ENCODE measurements at places on chromosomes 1 and 21.

- DNase-seq = no peak
Observed at GRCh38 chr1:50973875-50974617, 4.0 kb downstream of the CDKN2C start.

GRCh38 chr1:66438501-66438900, 95.5 kb upstream of the SGIP1 start:
- DNase-seq = no peak

- no peak for DNase-seq
Observed at GRCh38 chr1:100178091-100178490, at the start of gene LRRC39. Gene LRRC39, minus strand, starts transcription at chr1:100178256. Its CDS starts 9,740 bp downstream, at chr1:100168516.

DNA sequence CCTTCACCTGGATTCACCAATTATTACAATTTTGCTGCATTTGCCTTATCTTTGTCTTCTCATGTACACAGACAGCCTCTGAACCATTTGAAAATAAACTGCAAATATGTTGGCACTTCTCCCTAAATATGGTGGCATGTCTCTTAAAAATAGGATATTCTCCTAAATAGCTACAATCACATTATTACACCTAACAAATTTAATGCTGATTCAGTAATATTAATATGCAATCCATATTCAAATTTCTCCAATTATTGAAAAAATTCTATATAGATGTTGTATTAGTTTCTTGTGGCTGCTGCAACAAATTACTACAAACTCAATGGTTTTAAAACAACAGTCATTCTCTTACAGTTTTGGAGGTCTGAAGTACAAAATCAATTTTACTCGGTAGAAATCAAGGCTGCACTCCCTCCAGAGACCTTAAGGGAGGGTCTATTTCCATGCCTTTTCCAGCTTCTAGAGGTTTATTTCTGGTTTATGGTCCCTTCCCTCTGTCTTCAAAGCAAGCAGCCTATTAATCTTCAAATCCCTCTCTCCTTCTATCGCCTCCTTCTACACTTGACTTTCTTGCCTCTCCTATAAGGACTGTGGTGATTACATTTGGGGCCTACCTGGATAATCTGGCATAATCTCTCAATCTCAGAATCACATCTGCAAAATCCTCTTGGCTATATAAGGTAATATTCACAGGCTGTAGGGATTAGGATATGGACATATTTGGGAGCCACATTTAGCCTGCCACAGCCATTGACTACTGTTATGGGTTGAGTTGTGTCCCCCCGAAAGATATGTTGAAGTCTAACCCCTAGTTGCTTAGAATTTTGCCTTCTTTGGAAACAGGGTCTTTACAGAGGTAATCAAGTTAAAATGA, 52.5 kb upstream of the BOLA1 start:
- no peak for DNase-seq

DNA sequence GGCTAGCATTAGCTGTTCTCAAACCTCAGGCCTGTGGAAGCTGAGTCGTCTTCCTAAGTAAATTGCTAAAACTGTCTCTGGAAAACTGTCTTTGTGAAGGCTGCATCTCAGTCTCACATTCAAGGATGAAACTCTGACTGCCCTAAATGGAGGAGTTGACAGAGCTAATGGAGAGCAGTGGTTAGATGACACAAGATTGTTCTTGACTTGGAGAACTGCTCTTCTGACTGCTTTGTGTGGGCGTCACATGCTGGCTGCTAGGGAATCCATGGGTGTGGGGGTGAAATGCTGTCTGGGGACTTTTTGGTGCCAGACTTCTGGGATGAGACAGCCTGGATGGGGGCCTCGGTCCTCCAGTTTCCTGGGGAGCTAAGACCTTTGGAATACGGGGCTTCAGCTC, 24.5 kb upstream of the TSPAN2 start:
- DNase-seq = no peak

GRCh38 chr1:204478921-204479320, 15.7 kb downstream of the PIK3C2B start:
- DNase-seq = no peak

DNA sequence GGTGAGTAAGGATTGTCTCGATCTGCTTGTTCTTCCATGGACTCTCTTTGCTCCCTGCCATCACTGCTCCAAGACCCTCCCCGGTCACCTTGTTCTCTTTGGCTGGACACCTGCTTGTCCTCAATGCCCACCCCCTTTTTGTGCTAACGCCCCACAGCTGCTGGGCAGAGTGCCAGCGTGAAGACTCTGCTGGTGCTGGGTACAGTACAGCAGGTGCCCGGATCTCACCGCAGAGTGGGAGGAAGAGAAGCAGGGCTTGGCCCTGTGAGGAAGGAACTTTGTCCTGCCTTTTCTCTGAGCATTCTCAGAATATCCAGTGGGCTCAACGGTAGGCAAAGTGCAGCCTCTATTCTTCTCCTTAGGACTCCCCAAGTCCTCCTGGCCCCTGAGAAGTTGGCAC, 90.1 kb downstream of the PLXNA2 start:
- DNase-seq = no peak

DNA sequence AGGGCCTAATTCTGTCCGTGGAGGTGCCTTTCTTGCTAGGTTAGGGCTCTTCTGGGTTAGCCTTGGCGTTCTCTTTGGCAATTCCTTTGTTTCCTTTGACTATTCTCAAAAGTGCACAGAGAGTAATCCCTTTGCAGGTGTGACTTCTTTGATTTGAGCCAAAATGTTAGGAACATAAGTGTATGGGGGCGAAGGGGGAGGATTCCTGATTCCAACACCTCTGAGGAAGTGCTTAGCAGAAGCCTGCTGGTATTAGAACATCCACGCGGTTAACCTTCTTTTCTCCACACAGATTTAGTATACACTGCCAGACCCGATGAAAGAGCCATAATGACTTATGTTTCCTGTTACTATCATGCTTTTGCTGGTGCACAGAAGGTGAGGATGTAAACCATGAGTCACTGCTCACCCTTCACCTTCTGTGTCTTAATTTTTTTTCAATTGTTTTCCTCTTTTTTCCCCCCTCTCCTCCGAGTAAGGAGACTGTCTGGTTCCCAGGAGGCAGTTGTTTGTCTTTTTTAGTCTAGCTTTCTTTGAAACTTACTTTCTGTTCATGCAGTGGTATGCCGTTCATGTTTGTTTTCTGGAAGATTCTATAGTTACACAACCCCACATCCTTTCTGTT, 48.0 kb downstream of the ACTN2 start:
- DNase-seq = no peak

GRCh38 chr1:219928791-219929118, 398 bp upstream of the SLC30A10 start:
- no peak for DNase-seq

DNA sequence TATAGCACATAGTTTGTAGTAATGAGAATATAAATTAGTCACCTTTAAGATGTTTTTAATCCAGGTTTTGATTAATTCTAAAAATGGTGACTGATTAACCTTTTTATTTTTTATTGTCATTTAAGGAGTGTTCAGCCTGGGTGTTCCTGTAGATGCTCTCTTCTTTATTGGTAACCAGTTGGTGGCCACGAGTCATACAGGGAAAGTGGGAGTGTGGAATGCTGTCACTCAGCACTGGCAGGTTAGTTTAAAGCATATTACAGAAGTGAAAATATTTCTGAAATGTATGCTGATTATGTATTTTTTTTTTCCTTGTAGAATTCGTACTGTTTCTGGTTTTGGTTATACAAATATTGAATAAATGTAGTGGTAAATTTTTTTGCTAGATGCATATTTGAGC, 28.1 kb downstream of the KCTD3 start:
- DNase-seq = peak; percentile 10

DNA sequence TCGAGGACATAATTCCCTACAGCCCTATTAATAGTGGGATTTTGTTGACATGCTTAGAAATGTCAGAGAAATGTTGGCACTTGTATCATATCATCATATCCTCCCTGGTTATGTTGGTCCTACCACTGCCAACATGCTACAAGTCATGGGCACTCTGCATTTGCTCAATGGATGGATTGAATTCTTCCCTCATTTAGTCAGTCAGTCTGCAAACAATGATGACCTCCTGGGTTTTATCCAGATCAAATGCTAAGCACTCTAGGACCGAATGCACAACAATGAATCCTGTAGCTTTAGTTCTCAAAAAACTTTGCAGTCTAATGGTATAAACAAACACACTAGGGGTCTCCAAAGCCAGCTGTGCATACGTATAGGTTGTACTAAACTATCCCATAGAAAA, 357.2 kb upstream of the DPYD start:
- DNase-seq = no peak

GRCh38 chr21:34072145-34073031, 990 bp upstream of the MRPS6 start:
- no peak for DNase-seq

DNA sequence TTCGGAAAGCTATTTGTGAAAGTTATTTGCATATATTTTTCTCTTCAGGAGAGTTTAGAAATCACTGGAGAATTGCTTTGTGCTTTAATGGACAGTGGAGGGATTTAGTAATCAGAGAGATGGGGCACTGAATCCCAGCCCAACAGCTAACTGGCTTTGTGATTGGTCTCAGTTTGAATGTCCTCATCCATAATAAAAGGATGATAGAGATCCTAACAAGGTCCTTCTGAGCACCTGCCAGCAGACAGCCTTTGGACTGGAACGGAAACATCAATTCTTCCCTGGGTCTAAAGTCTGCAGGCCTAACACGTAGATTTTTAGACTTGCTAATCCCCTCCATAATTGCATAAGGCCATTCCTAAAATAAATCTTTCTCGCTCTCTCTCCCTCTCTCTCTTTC, 112.0 kb upstream of the ADAMTS5 start:
- no peak for DNase-seq

- no peak for DNase-seq
Observed at GRCh38 chr1:151568626-151569088, 28.5 kb downstream of the TUFT1 start.

- peak; percentile 88 for DNase-seq
Observed at GRCh38 chr1:80059940-80060339, 1053.4 kb upstream of the ADGRL4 start.

DNA sequence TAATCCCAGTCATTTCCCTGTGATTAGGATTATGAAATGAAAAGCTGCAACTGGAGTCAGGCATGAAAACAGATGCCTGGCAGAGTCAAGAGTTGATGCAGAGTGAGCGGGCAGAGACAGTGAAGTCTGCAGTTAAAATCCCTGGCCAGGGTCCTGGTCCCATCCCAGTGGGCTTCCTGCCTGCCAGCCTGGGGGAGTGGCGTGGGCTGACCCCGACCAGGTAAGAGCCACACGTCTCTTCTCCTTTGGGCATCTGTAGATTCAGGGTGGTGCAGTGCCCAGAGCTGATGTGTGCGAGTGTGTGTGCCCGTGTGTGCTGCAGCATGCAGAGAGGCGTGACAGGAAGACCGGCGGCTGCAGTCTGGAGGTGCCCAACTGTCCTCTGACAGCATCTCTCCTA, 6.2 kb upstream of the KIAA1614 start:
- no peak for DNase-seq

GRCh38 chr1:39898648-39899603, 2.8 kb downstream of the MYCL start:
- DNase-seq = no peak

GRCh38 chr1:5725855-5726585, 266.2 kb downstream of the NPHP4 start:
- DNase-seq = no peak

DNA sequence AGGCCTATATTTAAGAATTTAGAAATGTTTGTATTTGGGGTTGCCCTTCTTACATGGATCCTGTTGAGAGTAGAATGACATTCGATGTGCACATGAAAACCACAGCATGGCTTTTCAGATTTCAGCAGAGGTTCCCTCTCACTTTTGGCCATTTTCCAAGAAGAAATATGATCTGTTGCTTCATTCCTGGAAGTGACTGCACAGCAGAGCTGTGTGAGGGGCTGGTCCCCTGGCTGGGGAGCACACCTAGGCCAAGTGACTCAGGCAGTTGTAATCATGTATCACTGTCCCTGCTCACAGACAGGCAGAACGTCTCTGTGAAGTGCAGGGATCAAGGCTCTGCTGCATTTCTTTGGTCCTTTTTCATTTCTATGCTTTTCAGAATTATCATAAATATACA, 32.3 kb downstream of the AGT start:
- peak; percentile 54 for DNase-seq
